ENCODE measurements at places on chromosomes 6 and 20. TPM values are rescaled to one million over a fixed set of nuclear protein-coding genes. Genes with fewer than 3 reads are reported as not detected.

The CYP21A2 gene
- 0.66 TPM for polyA plus RNA-seq

The ADGRF4 gene
- polyA plus RNA-seq, result not detected

The POM121L2 gene
- polyA plus RNA-seq, result not detected

The OXT gene
- polyA plus RNA-seq, result not detected

The PMEPA1 gene
- 43.8 TPM for polyA plus RNA-seq

The SLC22A2 gene
- 0.58 TPM for polyA plus RNA-seq

DNA sequence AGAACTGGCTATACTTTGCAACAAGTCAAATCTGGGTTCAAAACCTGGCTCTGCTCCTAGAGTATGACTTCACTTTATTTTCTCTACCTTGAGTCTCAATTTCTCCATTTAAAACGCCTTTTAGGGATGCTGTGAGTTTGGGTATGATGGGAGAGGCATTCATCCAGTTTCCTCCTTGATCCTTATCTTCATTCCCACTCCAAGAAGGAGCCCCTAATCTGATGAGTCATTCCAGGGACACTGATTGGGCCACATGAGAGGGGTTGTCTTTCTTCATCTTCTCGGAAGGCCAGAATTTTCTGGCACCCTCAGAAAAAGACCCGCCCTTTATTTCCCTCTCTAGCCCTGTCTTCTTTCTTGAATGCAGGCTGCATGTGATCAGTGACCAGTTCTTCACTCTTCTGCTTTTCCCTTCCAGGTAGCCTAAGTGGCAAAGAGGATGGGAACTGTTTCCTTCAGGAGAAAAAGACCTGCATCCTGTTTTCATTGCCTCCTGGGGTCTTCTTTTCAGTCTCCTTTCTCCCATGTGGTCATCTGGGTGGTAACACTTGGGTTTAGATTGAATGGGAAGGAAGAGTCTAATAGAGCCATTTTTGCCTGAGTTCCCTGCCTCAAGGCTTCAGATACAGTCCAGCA, 32.1 kb upstream of the PNRC1 start:
- DNase-seq, result no peak

DNA sequence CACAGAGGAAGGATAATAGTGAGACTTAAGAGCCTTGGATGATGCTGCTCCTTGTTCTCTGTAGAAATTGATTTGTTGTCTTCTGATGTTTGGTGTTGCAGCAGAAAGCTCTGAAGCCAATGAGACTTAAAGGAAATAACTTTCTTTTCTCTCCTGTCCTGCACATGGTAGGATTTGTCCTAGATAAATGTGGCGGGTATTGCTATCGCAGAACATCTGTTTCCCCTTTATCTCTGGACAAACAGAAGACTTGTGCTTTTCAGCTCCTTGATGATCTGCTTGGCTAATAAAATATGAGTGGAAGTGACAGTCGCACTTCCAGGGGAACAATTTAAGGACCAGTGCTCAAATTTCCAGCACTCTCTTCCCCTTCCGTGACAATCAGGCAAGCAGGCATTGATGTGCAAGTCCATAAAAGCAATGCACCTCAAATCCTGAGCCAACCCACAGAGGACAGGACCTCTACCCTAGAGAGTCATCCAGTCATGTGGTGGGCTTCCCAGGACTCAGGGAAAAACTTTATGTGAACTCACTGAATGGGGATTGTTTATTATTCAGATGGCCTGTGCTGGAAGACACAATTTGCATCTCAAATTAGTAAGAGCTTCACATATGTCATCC, 9.9 kb upstream of the NCR2 start:
- no peak for DNase-seq

DNA sequence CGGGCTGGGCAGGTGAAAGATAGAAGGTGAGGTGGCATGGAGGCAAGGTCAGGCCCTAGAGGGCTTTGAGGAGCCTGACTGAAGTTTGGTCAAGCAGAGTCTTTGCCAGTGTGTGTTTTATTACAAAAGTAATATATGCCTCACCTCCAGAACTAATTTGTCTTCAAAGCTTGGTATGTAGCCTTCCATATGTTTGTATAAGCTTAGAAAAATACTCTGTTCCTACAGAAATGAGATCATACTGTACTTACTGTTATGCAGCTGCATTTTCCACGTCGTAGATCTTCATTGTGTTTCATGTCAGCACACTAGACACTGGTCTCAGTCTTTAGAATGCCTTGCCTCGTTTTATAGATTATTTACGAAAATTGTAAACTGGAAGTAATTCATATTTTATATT, 61.8 kb downstream of the ANKS1A start:
- no peak for DNase-seq

DNA sequence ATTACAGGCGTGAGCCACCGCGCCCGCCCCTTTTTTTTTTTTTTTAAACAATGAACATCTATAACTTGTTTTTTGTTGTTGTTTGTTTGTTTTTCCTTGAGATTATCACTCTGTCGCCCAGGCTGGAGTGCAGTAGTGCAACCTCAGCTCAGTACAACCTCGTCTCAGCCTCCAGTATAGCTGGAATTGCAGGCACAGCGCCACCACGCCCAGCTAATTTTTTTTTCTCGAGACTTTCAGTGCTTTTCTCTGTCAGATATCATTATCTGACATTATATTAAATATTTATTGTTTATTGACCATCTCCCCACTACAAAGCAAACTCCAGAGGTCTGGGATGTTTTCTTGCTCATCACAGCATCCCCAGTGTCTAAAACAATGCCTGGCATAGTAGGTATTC, 2.3 kb upstream of the DLK2 start:
- no peak for DNase-seq

- no peak for DNase-seq
Measured at GRCh38 chr6:168196881-168197635, 118.0 kb upstream of the FRMD1 start.

DNA sequence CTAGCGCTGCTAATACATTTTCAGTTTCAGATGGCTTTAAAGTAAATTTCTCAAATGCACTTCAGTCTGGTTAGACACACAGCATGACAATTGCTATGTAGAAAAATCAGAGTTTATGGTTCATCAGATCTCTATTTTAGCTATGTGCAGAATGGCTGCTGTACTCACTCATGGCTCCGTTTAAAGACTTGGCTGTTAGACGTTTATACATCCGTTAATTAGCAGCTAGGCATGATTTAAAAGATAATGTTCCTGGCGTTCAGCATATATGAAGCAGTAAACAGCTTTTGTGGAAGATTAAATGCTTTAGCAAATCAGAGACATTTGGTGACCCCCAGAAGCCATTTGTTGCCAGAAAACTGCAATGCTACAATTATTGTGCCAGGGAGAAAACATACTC, 350.0 kb upstream of the MANEA start:
- DNase-seq, result peak; percentile 87

- peak; percentile 93 for DNase-seq
Measured at GRCh38 chr20:8094415-8094818, 37.6 kb upstream of the PLCB1 start.

GRCh38 chr6:166487148-166487547, 99.3 kb downstream of the RAMACL start:
- no peak for DNase-seq

Data from brain (organoid and tissue), 16 donors.